ENCODE measurements at places on chromosomes 2 and 18. TPM values are rescaled to one million over a fixed set of nuclear protein-coding genes. Genes with fewer than 3 reads are reported as not detected.

The ACOXL gene
- total RNA-seq = not detected

The RAMP1 gene
- total RNA-seq = 59.7 TPM

The DSEL gene
- total RNA-seq = 2.9 TPM

GRCh38 chr18:55858661-55859515, 270.9 kb upstream of the TCF4 start:
- no peaks in the 10 kb centered on the region for H3K36me3 ChIP-seq
- DNase-seq = no peak
- no peaks in the 10 kb centered on the region for H3K4me1 ChIP-seq
- H3K4me3 ChIP-seq = no peak overlapping the region
- H3K27me3 ChIP-seq = no peaks in the 10 kb centered on the region
- H3K27ac ChIP-seq = no peak overlapping the region

- H3K27me3 ChIP-seq = no peaks in the 10 kb centered on the region
- H3K36me3 ChIP-seq = no peaks in the 10 kb centered on the region
- H3K4me3 ChIP-seq = no peak overlapping the region
- no peak overlapping the region for H3K27ac ChIP-seq
- no peaks in the 10 kb centered on the region for H3K4me1 ChIP-seq
Observed at GRCh38 chr2:18372641-18373040, 187.8 kb downstream of the RDH14 start.

All from pancreas (tissue), 10 donors.